Renal cortical epithelial cell (primary cell): ENCODE measurements at places on chromosomes 11 and 22. TPM values are rescaled to one million over a fixed set of nuclear protein-coding genes. Genes with fewer than 3 reads are reported as not detected.

DNA sequence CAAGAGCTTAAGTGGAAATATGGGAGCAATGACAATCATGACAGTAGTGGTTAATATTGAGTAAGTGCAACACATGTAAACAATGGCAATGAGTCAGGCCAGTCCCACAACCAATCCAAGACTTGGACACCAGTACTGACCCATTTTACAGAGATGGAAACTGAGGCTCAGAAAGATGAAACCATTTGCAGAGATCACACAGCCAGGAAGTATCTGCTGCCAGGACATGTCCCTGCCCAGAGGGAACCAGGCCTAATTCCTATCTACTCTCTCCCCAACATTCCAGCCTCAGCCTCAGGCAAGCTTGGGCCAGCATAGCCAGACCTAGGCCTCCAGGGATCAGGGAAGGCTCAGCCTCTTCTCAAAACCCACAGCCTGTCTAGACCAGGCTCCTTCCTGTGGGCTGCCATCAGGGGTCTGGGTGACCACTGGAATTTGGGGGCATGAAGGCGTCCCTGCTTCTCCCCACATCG lies 395.1 kb downstream of the MN1 start:
- no peak for DNase-seq

The TUB gene
- under 0.01 and 0.55 TPM in 2 replicates for total RNA-seq

GRCh38 chr11:64070314-64070681 lies 34.6 kb downstream of the FLRT1 start:
- DNase-seq = no peak

- DNase-seq = no peak
Measured at GRCh38 chr11:66313321-66314185, 3.3 kb downstream of the CD248 start.

DNA sequence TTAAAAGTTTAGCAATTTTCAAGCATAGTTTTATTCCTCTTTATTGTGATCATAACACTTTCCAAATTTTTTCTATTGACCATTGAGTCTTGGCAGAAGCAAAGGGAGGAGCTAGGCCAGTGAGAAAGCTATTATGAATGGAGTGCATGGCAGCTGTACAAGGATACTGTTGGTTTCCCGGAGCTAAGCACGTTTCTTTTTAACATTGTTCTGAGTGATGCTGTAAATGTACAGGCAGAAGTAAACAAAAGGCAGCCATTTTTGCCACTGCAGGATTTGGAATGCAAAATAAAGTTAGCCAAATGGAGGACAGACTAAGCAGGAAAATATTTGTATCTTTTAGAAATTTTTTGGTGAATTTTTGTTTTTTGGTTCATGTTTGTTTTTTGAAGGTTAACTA lies 16.2 kb downstream of the CBL start:
- peak; percentile 26 for DNase-seq

GRCh38 chr11:72595292-72595684 lies 78.9 kb downstream of the PDE2A start:
- no peak for DNase-seq

GRCh38 chr11:107785401-107785800 lies 73.2 kb downstream of the SLC35F2 start:
- DNase-seq = peak; percentile 89
